ENCODE measurements at places on chromosomes 11 and 22.
A peak's percentile ranks its signal among the peaks of the same experiment; 100 is the strongest.

- no peak for DNase-seq
Measured at GRCh38 chr22:25770333-25770732, 28.3 kb downstream of the MYO18B start.

- no peak for DNase-seq
Measured at GRCh38 chr22:47357493-47357892, 595.0 kb downstream of the TBC1D22A start.

DNA sequence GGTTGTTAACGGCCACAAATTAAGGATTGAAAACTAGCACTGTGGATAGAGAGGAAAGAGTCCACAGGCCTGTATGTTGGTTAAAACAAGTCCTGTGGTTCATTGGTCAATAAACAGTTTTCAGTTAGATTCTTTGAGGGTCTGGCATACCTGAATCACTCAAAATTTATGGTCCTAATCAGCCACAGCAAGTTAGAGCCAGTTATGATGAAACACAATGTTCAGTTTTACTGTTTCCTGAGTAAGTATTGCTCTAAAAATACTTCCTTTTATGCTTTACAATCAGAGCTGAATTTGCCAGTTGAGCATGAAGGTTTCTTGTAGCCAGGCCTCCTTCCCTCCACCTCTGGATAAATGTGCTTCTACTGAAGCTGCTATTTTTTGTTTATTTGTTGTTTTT is 12.9 kb upstream of the CAT start:
- no peak for DNase-seq

DNA sequence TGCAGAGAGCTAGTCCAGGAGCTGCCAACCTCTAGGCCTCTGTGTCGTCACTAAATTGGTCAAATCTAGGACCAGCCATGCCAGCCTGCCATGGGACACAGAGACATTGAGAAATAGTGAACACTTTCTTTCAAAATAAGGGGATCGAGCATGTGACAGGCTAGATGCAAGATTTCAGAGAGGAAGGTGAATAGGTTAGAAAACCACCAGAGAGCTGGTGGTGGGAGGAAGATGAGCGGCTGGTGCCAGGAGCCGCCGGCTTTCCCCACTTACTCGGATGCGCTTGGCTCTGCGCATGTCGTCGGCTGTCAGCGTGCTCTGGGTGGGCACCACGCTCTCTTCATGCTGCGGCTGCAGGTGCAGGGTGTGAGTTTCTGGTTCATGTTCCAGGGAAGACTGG is 35.4 kb upstream of the NFRKB start:
- DNase-seq, result no peak

DNA sequence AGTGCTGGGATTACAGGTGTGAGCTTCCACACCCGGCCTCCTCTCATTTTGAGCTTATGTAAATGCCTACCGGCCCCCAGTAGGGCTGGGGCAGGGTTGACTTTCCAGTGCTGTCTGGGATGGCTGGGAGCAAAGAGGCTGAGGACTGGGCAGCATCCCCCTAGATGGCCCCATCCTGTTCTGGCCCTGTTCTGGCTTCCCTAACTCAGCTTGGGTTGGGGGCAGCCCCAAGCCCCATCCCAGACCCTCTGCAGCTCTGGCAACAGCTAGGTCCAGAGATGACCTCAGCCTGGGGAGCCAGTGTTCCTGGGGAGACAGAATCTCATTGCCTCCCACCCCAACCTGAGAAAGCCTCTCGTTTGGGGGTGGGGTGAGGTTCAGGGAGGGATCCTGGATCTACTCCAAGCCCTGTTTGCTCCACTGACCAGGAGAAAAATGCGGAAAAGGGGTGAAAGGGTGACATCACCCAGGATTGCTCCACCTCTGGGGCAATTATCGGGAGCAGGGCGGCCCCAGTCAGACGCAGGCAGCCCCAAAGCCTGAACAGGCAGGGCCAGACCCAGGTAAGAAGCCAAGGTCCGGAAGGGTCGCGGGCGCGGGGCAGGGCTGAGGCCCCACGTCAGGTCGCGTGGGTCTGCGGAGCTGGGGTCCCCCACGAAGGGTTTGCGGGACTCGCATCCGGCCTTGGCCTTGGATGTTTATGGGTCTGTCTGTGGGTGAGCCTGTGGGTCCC is at the start of gene PNPLA2:
Gene PNPLA2, plus strand, starts transcription at position 519 of the 733 bp plus-strand sequence. CDS start 805 bp downstream, outside the sequence.
- DNase-seq, result no peak

- no peak for DNase-seq
Measured at GRCh38 chr11:102272047-102272824, 45.0 kb upstream of the BIRC3 start.

GRCh38 chr11:57407010-57407920 is 16.8 kb upstream of the PRG2 start:
- no peak for DNase-seq

DNA sequence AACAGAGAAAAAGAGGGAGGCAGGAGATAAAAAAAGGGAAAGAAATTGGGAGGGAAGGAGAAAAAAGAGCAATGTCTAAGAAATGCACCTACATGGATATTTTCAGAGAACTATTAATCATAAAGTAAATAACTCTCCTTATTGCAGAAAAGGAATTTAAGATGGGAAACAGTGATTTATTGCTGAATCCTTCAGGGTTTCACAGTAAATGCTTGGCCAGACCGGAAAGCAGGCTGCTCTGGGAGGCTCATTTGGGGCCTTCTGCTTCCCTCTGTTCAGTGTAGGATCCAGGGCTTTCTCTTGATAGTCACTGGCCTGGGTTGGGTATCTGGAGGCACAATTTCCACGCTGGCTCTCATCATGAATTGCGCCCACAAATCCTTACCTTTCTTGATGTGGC is 324.3 kb upstream of the SORL1-AS1 start:
- DNase-seq, result no peak

- DNase-seq, result no peak
Measured at GRCh38 chr11:27020751-27021150, 19.9 kb upstream of the BBOX1 start.

DNA sequence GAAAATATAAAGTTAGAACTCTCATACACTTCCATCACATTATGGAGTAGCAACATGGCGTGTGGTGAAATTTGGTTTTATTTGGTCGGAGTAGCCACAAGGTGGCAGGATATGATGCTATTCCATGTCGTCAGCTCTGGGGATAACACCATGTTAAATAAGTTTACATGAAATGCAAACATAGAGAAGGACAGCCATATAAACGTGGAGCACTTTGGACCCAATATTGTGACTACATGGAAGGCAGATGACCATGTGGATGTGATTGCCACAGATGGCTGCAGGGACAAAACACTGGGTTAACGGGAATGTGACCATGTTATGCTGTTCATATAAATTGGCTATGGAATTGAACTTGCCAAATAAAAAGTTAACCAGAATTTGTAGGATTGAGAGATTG is 21.0 kb downstream of the OR5M11 start:
- DNase-seq, result no peak

- peak; percentile 28 for DNase-seq
Measured at GRCh38 chr11:126280595-126280994, 2.3 kb upstream of the TIRAP start.

- no peak for DNase-seq
Measured at GRCh38 chr22:27690599-27690998, 111.0 kb downstream of the MN1 start.

- DNase-seq, result no peak
Measured at GRCh38 chr11:64892411-64892831, 14.0 kb upstream of the EHD1 start.

GRCh38 chr11:75534259-75535069 is 8.7 kb upstream of the GDPD5 start:
- no peak for DNase-seq

DNA sequence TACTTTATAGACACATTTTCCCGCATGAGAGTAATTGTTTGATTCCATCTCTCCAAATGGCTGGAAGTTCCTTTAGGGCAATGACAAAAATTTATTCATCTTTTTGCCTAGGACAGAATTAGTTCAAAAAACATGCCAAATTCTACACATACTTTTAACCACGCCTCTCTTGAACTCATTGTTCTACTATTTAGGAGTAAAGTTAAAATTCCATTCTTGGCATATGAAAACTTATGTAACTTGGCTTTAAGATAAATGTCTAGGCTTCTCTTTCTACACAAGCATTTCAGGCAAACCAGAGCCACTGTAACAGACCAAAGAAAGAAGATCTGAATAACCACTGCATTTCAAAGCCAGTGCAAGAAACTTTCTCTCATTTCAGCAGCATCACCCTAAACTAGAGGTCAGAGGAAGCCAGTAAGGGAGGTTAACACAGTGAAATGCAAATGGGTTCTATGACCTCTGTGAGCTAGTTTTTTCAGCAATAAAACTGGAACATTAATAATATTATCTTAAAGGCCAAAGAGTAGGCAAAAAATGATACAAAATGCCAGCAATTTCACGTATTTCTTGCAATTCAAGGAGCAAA is 73.0 kb downstream of the RSF1 start:
- no peak for DNase-seq

DNA sequence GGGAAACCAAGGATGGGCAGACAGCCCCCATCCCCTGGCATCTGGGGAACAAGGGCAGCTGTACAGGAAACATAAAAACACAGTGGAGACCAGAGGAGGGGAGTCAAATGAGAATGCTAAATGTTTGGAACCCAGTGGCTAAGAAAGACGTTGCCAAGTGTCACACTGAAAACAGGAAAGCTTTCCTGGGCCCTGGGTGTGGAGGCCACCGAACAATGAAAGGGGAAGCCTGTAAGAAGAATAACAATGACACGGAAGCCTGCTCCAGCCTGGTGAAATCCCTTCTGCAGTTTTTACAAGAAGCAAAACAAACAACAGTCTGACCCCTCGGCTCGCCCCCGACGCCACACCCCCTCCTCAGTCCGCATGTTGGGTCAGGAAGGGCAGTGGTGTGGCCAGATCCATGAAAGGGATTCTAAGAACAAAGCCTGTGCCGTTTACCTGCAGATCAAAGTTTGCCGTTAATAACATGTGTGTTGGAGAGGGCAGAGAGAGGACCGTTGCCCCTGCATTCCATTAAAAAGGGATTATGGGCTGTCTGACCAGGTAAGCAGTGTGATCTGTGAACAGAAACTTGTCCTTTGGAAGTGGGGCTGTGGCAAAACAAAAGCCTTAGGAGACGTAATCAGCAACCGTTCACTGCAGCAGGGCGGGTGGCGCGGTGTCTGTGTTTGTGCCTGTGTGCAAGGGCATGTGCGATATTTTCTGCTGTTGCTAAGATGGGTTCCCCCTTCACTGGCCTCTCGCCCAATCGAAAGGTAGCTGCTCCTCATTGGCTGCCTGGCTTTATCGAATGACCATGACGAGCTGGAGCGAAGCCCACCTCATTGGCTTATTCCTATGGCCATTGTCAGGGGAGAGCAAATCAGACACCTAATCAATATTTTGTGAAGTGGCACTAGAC is 113.7 kb upstream of the BLID start:
- DNase-seq, result no peak

DNA sequence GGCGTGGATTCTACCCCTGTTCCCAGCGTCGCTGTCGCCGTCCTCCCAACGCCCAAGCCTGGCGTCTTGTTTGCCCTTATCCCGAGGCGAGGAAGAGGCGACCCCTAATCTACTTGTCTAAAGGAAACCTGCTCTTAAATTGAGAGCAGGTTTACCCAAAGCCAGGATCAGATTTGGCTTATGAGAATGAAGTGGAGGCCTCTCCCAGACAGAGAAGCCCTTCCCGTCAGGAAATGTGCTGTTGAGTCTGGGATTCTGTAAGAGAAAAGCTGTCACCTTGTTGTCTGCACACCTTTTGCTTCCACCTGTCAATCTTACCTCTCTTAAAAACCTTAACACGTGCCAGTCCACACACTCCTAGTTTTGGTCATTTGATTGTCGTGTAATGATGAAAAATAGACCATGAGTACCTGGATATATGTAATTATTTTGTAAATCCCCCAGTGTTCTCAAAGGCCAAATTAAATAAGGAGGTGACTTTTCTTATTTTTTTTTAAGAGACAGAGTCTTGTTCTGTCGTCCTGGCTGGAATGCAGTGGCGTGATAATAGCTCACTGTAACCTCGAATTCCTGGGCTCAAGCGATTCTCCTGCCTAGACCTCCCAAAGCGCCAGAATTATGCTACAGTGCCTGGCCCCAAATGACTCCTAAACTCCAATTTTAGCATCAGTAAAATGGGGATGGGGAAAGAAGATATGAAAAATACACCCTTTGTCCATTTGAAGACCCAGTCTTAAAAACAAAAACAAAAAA is 627 bp downstream of the GTF2H1 start:
- DNase-seq, result no peak

- no peak for DNase-seq
Measured at GRCh38 chr22:45617948-45618347, 53.7 kb upstream of the ATXN10 start.

GRCh38 chr11:114499756-114500155 is 59.9 kb downstream of the NXPE1 start:
- no peak for DNase-seq

All from CD4-positive, alpha-beta T cell treated with Interleukin-6 for 4 hours (primary cell).